ENCODE measurements at places on chromosomes 11 and 22.

DNA sequence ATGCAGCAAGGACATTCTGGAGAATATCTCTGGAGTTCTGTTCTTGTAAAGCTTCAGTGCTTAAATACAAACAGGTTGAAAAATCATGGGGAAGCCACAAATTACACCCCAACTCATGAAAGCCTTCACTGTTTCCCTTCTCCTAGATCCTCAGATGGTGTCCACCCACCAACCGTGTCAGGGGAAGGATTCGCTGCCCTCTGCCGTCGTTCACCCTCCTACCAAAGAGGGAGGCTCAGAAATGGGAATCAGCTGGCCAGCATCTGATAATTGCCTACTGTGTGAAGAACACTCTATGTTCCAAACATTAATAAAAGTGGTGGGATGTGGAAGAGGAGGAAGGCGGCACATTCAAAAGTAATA lies 7.4 kb upstream of the HEPACAM start:
- no peak for DNase-seq

- no peak for DNase-seq
Observed at GRCh38 chr11:17770048-17770652, 35.6 kb downstream of the KCNC1 start.

GRCh38 chr11:79117488-79117887 lies 323.3 kb downstream of the TENM4 start:
- DNase-seq, result no peak

- DNase-seq, result no peak
Observed at GRCh38 chr22:28329186-28330073, 350.2 kb downstream of the TTC28 start.

GRCh38 chr11:15988016-15988550 lies 368.3 kb downstream of the SOX6 start:
- DNase-seq, result no peak

DNA sequence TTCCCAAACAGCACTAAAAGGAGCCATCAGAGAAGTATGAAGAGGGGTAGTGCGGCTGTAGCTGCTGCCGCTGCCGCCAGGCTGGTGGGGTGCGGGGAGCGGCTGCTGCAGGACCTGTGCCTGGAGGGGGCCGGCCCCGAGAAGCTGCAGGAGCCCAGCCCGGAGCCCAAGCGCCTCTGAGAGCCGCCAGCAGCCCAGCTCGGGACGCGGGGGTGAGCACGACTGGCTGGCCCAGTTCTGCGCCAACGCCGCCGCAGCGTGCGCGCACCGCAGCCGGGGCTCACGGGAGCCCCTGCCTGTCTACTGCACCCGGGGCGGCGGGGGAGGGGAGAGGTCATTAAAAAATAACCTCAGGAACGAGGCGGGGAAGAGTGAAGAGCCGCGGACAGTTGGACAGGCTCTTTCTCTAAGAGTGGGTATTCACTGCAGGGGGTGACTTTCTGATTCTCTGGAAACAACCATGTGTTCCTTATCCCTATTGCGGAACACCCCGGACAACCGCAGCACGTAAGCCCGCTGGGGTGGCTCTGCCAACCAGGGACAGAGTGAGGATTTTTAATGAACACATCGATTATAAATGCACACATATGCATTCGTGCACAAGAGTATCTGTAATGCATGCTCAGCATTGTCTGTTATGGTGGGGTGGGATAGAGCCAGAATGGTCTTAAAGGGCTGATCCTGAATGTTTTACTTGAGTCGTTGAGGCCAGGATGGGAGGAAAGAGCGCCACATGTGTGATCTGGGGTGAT lies 453 bp downstream of the GAS2 start:
- peak; percentile 60 for DNase-seq

GRCh38 chr22:29842740-29843139 lies 4.7 kb upstream of the ASCC2 start:
- no peak for DNase-seq
